Naive thymus-derived CD4-positive, alpha-beta T cell (primary cell): ENCODE measurements at places on chromosomes 6 and 20.

DNA sequence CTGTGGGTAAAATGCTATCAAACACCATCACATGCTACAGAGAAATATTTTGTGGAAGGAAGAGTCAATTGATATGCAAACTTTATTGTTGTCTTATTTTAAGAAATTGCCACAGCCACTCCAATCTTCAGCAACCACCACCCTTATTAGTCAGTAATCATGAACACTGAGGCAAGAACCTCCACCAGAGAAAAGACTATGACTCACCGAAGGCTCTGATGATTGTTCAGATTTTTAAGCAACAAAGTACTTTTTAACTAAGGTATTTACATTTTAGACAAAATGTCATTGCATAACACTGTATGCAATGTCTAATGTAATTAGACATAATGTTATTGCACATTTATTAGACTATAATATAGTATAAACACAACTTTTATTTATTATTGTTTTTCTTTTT, 26.2 kb upstream of the MMP24 start:
- no peak for DNase-seq

GRCh38 chr6:143578054-143578453, 66.5 kb upstream of the FUCA2 start:
- no peak for DNase-seq

GRCh38 chr6:109922851-109923250, 55.3 kb upstream of the GPR6 start:
- no peak for DNase-seq

DNA sequence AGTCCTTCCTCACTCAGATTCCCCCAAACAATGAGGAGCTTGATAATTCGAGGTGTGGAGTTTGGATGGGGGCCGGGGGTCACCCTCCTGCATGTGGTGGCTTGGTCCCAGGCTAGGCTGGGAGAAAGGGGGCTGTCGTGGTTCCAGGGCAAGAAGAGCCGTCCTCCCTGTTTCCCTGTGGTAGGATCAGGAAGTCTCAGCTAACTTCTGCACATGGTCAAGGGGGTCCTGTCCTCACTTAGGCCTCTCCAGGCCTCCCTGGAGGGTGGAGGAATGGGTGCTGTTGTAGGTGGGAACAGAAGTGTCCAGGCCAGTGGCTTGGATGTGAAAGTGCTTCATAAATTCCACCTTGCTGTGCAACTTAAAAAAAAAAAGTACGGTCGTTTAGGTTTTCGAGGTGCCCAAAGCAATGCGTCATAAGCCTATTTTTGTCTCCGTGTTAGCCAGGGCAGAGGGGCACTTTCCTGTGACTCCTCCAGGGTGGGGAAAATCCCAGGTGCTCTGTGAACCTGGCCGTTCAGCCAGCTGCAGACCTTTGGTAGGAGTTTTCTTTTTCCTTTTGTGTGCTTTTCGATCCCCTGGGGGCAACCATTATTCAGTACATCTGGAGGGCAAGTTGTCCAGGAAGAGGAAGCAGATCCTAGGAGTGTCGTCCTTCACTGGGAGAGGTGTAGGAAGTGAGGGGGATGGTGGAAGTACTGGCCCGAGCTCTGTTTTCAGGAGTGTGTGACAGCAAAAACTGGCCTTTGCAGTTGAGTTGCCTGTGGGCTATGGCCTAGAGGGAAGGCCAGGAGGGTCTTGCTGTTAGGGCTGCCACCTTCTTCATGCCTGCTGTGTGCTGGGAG, 9.6 kb downstream of the IGF2R start:
- no peak for DNase-seq

DNA sequence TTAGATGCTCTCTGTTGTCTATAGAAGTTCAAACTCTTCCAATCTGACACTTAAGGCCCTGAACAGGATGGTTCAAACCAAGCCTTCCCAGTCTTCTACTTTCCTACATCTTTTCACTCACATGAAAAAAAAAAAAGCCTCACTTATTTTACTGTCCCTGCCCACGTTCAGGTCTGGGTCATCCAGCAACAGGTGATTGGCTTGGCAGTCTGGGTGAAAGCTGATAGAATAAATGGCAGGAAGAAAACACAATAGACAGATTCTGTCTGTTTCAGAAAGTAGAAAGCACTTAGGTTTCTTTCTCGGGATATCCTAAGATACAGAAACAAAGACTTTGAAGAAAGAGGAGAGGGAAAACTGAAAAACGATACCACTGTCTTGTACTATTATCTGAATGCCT, 61.8 kb upstream of the HSF2 start:
- no peak for DNase-seq

- no peak for DNase-seq
These were observed 140.9 kb downstream of the DLL1 start for GRCh38 chr6:170149681-170150589.

GRCh38 chr6:92977018-92977417, 442.3 kb downstream of the EPHA7 start:
- DNase-seq, result no peak

- DNase-seq, result no peak
These were observed 77.7 kb upstream of the TBC1D7 start for GRCh38 chr6:13405961-13406477.

DNA sequence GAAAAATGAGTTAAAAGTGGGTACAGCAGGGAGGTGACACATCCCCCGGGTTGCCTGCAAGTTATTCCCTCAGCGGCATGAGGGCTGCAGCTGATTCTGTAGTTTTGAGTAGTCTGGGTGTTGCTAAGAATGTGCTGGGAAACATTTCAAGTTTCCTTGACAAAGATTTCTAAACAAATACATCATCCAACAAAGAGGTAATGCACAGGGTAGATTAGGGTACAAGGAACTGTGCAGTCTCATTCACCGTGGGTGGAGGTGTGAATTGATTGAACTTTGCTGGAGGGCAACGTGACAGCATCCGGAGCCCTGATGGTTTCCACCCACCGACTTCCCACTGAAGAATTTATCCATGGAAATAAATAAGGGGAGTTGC, 21.8 kb downstream of the CASS4 start:
- DNase-seq, result no peak

GRCh38 chr6:139175389-139175948, 40.6 kb downstream of the HECA start:
- DNase-seq, result no peak

GRCh38 chr6:35086282-35086632, 54.9 kb downstream of the TCP11 start:
- DNase-seq, result no peak

DNA sequence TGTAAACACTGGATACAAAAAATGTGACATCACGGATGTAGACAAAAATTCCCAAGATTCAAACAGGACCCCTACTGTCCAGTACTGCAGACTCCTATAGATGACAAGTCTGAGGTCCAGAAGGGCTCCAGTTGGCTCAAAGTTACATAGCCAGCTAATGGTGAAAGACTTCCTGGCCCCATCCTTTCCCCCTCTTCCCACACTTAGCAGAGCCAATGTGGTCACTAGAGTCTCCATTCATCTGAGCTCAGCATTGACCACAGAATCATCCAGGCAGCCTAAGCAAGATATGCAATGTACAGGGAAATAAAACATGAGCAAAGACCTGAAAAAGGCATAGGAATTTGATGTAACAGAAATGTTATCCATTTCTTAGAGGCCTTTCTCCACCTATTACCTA, 180.5 kb downstream of the ADAT2 start:
- no peak for DNase-seq

- DNase-seq, result no peak
These were observed 270.7 kb upstream of the TAB2 start for GRCh38 chr6:149046822-149047246.

DNA sequence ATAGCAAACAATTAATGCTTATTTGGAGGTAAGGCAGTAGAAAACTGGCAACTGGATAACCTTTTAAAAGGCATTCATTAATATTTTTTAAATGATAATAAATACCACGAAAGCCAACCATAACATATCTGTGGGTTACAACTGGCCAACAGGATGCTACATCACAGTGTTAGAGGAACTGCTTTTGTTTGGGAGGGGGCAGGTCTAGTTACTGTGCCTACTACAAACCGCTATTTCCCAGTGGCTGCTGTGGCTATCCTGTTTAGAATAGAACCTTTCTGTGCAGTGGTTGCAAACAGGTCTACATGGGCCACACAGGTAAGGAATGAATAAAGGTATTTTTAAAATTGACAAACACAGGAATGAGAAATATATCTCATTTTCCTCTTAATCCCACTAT, 976 bp downstream of the PIGT start:
- DNase-seq, result no peak

- DNase-seq, result no peak
These were observed 63.9 kb upstream of the SLCO4A1 start for GRCh38 chr20:62578294-62578897.

- DNase-seq, result no peak
These were observed 60.6 kb upstream of the MDGA1 start for GRCh38 chr6:37758234-37758633.

DNA sequence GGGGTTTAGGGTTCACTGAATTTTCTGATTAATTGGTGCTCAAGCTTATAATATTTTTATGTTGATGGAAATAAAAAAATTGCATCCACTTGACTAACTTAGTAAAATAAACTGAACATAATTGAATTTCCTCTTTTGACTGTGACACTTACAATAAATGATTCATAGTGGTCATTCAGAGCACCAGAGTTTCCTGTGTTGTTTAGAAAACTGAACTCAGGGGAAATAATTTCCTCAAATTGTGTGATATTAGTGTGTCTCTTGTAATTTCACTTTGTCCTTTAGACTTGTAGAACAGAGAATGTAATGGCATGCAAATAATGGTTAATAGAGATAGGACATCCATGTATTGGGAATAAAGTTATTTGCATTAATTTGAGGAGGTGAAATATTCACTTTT, 319.7 kb upstream of the MAN1A1 start:
- DNase-seq, result no peak

GRCh38 chr6:138337076-138337475, 40.6 kb upstream of the SMIM28 start:
- DNase-seq, result no peak

GRCh38 chr6:100704961-100705360, 176.2 kb downstream of the ASCC3 start:
- DNase-seq, result no peak

- no peak for DNase-seq
These were observed 655.2 kb upstream of the ARID1B start for GRCh38 chr6:156121973-156122372.

DNA sequence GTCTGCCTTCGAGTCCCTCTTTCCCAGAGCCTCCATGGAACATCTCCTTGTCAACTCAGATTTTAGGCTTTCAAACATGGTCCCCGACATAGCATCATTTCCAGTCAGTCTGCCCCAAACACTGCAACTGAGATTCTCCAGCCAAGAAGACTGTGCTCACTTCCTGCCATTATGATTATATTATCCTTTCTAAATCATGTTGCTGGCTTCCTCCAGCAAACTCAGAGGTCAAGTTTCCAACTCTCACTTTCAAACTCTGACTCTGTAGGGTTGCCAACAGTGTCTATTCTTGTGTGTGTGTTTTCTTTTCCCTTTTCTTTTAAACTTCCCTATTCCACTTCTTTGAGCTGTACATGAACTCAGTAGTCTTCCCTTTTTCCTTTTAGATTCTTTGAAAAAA, 61.2 kb upstream of the TRAF3IP2 start:
- no peak for DNase-seq

GRCh38 chr20:11379257-11380011, 538.3 kb upstream of the BTBD3 start:
- no peak for DNase-seq

- DNase-seq, result no peak
These were observed 10.0 kb upstream of the PRR18 start for GRCh38 chr6:166318227-166318626.

DNA sequence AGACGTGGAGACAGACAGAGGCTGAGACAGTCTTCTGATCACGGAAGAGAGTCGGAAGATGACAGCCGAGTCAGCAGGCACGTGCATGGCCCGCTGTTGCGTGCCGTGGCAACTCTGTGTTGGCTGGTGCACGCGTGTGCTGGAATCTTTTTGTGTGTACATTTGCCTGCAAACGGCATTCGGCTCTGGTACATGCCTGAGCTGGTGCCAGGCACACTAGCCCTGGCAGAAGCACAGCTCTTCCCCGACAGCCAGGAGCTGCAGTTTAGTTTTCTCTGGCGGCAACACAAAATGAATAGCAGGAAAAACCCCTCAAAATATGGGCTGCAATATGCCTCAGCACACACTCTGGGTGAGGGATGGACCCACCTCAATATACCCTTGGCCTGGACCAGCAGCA, 769 bp upstream of the PDYN start:
- no peak for DNase-seq

- DNase-seq, result no peak
These were observed 237.8 kb downstream of the LY86 start for GRCh38 chr6:6826095-6826901.

DNA sequence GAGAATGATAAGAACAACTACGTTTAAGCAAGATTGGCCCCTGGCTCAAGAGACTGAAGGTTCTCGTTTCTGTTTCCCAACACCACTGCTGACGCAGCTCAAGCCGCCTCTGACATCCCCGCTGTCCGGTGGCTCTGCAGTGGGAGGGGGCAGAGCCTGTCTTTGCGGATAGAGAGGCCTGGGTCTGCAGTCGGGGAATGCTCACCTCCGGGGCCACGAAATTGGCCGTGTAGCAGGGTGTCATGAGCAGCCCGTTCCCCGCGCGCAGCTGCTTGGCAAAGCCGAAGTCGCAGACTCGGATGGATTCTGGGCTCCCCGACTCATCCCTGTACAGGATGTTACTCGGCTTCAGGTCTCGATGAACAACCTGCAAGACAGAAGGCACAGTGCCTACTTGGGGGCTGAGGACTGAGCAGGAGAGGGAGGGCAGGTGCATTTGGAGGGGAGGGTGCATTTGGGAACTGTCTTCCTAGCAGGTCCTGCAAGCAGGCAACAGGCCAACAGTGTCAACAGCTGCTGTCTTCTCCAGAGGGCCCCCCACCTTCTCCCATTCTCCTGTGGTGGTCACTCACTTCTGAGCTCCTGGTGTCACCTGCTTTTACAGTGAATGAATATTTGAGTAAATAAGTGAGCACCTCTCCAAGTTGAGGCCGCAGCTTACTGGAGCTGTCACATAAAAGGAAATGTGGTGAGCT, 40.5 kb upstream of the MPC1 start:
- no peak for DNase-seq

GRCh38 chr20:14219801-14220461, 117.5 kb downstream of the FLRT3 start:
- DNase-seq, result no peak

DNA sequence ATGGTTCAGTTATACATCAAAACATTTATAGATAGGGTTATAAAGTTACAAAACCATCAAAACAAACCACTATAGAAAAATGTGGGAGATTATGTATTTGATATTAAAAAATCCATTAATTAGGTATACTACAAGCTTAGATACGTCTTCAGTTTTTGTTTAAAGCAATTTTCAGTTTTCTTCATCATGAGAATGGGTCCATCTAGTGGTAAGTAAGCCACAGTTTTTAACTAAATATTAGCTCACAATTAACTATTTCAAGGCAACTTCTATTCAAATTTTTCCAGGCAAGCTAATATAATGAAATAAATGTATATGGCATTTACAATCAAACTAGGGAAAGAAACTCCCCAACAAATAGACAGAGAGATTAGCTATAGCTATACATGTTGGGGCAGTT, 44.4 kb downstream of the RNGTT start:
- no peak for DNase-seq

DNA sequence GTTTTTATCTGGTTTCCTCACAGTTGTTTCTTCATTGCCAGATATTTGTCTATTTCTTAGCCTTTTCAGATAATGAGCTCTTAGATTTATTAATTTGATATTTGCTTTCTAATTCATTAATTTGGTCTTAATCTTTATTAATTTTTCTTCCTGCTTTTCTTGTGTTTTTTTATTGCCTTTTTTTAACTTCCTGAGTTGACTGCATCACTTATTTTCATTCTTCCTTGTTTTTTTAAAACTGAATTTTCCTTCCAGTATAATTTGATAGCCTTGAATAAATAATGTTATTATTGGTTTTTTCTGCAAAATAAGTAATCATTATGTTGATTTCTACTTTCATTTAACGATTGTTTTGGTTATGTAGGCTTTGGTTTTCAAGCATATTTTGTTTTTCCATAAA, 91.5 kb downstream of the RNF144B start:
- no peak for DNase-seq
